ENCODE measurements at places on chromosomes 4 and X.
A peak's percentile ranks its signal among the peaks of the same experiment; 100 is the strongest.

DNA sequence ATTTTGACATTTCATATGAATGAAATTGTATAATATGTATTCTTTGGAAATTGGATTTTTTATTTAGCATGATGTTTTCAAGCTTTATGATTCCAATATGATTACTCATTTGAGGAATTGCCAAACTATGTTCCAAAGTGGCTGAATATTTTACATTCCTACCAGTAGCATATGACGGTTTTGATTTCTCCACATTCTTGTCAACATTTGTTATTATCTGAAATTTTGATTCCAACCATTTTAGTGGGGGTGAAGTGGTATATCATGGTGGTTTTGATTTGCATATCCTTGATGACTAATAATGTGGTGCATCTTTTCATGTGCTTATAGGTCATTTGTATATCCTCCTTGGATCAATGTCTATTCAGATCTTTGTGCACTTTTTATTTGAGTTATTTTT is 2.6 kb upstream of the BEX1 start:
- DNase-seq: peak; percentile 73

DNA sequence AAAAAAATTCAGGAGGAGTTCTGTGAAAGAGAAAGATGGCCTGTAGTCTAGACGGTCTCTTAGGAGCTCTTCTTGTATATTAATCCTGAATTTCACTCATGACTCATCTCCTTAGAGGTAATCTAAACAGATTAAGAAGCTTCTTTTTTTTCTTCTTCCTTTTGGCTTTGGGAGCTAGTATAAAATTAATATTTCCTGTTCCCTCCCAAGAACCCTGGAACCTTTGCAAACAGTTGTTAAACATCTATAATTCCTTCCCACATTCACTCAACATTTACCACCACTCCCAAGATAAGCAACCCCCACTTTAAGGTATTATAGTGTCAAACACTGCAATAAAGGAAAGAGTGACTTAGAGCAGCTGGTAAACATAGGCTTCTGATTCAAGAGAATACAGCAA is 146.4 kb upstream of the EDNRA start:
- DNase-seq: peak; percentile 62

DNA sequence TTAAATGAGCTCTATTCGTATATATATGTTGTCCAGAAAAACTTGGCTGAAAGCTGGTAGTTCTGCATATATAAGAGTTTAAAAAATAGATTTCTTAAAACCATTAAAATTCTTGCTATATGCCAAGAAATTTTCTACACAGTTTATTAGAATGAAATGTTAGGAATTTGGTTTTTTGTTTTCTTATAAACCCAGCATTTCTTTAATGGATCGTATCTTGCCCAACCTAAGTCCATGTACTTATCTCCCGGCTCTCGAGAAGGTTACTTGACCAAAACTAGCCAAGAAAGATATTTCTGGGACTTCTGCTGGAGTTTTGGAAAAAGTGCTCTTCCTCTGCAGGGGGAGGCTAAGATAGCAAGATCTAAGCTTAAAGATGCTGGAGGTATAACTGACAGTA is 4.7 kb upstream of the ASB5 start:
- DNase-seq: no peak

DNA sequence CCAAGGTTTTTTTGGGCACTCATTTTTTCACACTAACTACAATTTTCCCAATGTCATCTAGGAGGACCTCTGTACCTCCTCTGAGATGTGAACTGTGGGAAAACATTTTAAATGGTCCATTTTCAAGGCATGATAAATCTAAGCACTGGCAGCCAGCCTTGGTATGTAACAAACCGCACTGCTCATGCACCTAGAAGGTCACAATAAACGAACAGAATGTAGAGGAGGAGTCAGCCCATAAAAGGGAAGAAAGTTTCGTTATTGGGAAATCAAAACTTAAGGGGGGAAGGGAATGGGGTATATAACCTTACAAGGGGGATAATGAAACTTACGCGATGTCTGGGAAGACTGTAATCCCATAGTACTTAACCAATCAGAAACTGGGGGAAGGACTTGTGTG is 16.4 kb downstream of the COX18 start:
- DNase-seq: no peak

DNA sequence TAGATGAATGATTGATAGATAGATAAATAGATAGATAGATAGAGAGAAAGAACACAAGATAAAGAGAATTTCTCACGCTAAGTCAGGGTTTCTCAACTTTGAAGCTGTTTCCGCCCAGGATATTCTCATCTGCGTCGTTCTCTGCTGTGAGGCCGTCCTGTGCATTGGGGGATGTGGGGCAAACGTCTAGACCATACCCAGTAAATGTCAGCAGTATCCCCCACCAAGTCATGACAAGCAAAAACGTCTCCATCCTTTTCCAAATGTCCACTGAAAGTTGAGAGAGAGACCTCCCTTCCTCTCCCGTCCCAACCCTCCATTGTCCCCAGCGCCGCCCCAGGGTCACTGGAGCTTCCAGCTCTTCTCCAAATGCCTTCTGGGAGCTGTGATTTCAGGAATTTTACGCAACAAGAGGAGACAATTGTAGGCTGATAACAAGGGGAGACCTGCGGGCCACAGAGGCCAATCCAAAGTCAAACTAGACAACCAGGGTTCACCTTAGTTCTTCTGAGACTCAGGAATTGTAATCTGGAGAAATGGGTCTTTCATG is 8.9 kb upstream of the CRLF2 start:
- DNase-seq: no peak

GRCh38 chrX:22110729-22111494 is 78.8 kb downstream of the PHEX start:
- peak; percentile 4 for DNase-seq

DNA sequence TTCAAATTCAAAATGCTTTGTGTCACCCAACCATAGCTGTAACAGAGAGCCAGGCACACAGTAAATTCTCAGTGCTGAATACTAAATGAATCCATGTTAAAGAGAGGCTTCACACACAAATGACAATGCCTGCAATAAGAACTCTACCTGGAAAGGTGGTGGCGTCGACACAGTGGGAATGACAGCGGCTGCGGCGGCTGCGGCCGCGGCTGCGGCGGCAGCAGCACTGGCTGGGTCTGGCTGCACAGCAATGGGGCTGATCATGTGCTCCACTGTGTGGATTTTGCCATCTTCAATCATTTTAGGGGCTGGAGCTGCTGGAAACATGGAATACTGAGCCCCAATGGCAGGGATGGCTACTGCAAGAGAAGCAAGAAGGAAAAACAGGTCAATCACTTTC is 97.4 kb downstream of the CHRNA9 start:
- no peak for DNase-seq

GRCh38 chrX:50407976-50408375 is 62.6 kb downstream of the DGKK start:
- DNase-seq: no peak

- no peak for DNase-seq
Observed at GRCh38 chrX:40953369-40953768, 131.9 kb upstream of the USP9X start.

- peak; percentile 4 for DNase-seq
Observed at GRCh38 chr4:167041524-167041923, 192.8 kb downstream of the SPOCK3 start.

GRCh38 chrX:7067256-7067655 is 80.3 kb upstream of the STS start:
- DNase-seq: no peak

DNA sequence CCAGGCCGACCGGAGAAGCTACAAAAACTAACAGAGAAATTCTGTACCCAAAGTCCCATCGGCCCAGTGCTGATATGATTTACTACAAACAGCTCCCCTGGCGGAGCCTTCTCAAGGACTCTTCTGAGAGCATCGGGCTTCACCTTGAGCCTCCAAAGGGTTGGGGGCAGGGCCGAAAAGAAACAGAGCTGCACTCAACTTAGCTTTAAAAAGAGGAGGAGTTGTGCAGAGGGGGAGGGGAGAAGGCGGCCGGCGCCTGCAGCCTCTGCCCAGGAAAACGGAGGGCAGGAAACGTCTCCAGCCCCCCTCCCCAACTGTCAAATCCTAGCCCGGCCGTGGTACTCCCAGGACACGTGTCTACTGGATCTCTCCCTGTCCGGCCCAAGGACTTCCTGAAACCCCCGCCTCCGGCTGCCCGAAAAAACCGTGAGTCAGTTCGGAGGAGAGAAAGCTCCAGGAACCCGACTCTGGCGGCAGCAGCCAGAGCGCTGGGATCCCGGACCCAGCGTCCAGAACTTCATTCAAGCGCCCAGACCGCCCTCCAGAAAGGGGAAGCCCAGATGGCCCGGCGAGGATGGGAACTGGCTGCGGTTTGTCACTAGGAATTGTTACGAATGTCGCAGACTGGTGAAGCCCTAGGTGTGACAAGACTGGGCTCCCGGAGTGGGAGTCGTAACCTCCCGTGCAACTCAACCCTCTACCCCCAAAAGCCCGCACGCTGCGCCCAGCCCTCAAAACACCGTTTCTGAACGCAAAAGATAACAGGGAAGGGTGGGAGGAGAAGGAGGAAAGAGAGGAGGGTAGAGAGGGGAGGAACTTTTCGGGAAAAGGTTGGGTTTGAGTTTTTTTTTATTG is 973 bp downstream of the ADAMTS3 start:
- DNase-seq: peak; percentile 84

DNA sequence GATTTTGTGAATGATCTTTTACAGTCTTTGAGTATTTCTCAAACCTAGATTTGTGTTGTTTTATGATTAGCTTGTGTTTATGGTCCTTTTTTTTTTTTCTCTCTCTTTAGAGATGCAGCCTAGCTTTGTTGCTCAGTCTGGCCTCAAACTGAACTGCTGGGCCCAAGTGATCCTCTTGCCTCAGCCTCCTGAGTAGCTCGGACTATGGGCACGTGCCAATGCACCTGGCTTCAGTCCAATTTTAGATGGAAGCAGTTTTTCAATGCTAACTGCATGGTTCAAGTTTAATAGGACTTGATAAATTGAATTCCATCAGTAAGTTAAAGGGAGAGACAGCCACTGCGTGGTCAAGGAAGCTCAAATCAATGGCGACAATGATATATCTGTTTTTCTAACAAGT is 3.8 kb upstream of the FGG start:
- no peak for DNase-seq

DNA sequence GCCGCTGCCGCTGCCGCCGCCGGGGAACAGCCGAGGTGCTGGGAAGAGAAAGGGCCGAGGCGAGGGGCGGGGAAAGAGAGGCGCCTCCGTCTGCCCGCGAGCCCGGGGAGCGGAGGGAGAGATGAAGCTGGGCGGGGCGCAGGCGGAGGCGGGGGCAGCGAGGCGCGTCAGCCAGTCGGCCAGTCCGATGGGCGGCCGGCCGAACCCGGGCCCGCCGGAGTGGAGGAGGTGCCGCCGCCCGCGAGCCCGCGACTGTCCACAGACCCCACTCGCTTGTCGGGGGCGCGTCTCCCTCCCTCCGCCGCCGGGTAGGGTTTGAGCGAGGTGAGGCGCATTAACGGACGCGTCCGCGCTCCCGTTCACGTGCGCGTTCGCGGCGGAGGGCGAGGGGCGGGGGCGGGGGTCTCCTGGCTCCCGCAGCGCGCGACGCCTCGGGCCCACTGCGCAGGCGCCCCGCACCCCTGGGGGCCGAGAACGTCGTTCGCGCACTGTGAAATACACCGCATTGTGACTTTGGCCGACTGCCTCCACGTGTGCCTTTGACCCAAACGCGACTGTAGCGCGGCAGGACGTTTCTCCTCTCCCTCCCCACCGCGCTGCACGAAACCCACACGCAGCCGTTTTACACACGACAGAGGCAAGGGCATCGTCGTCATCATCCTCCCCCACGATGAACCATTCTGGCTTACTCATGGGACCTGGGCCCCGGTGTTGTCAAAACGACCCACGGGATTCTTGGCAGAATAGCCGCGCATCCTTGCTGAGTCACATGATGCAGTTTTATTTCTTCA is at the start of gene NUDT11:
Gene NUDT11, minus strand, starts transcription at position 92 of the 791 bp plus-strand sequence. CDS start 148 bp downstream, outside the sequence.
- DNase-seq: peak; percentile 69

DNA sequence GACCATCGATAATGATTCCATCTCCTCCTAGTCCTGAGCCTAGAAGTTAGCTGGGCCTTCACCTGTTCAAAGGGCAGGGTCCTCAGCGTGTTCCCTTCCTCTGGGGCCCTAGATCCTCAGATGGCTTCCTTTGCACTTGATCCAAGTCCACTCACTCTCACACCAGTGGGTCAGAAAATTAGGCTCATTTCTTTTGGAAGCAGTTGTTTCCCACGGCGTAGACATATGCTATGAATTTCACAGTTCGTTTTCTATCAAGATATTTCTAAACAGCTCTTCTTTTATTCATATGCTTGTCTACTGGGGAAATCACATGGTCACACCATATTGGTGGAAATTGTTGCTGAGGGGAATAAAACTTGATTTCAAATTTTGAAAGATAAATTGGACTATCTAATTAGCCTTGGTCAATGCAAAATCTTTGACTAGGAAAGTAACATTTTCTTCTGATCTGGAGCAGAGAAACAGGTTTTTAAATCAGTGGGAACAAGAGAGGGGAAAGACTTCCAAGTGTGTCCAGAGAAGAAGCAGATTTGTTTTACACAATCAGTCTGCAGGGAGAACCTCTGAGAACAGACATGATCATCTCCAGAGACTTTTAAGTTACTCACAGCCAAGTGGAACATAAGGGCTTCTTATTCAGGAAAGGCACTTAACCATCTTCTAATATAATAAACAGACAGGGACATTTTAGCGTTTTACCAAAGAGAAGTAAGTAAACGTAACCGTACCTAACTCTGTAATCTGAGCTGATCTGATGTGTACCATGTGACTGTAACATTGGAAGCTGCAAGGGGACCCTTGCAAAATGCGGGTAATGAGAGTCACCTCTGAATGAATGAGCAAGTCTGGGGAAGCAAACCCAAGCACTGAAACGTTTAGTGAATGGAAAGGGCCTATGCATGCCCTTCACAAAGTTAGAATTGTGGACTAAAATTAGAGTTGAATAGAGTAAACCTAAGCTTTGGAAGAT is 455.7 kb upstream of the FAT1 start:
- DNase-seq: no peak

DNA sequence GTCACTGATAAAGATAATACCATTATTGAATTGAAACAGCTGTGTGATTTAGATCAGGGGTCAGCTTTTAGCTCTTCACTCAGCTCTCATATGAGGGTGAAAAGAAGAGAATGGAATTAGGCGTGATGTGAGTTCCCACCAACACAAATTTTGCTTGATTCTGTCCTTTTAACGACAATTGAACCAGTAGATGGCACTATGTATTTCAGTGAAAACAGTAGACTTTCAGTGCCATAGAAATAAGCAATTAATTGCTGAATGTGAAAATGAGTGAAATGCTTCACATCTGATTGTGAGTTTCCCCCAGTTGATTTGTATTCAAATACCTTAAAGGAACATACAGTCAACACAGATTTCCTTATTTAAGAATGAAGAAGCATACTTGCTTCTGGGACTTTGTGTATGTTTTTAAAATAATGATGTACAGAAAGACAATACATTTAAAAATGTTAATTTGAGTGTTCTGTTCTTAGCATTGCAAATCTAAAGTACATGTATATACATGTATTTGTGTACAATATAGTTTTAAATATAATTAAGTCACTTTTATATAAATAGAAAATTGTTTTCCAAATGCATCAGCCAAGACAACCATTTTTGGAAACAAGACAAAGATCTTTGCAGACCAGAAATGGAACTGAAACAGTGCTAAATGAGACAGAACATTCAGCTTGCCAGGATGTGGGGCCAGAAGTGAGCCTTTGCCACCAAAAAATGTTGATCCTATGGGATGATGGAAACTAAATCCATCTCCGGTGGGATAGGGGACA is 178.8 kb downstream of the SNCA start:
- peak; percentile 57 for DNase-seq

- no peak for DNase-seq
Observed at GRCh38 chr4:86946868-86947500, 12.2 kb downstream of the AFF1 start.

Data from ELR (cell line).